Kidney capillary endothelial cell (primary cell): ENCODE measurements at places on chromosomes 11 and 22.

GRCh38 chr22:42959576-42960509, 55.1 kb downstream of the PACSIN2 start:
- DNase-seq = peak; percentile 89

DNA sequence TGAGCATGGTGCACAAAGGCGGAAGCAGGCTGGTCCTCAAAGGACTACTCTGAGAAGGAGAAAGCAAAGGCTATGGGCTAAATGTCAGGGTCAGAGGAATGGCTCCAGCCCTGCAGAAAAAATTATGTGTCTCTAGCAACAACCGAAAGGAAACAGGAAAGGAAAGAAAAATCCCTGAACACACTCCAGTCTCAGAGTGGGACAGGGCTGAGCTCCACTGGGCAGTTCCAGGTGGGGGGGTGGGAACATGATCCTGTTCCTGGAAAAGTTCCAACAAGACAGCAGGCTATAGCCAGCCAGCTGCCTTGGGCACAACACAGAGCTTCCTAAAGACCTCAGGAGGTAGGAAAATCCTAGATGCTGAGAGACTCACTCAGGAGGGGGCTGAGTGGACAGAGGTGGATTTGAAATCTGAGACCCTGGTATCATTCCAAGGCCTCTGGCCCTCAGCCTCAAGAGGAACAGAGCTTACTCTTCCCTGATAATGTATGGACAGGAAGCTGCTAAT, 1088.2 kb downstream of the TBC1D22A start:
- no peak for DNase-seq

DNA sequence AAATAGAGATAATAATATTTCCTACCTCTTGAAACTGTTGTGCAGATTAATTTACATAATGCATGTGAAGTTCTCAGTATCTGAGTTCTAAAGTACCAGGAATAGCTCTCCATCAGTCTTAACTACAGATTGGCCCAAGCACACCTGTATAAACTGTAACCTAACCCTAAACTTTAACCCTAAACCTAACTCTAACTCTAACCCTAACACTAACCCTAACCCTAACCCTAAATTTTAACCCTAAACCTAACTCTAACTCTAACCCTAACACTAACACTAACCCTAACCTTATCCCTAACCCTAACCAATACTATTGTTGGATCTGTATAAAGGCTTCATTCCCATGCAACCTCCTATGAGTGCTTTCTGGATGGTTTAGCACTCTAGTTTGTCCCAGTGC, 1445.9 kb upstream of the TENM4 start:
- no peak for DNase-seq

GRCh38 chr11:69260622-69261021, 33.3 kb upstream of the MYEOV start:
- DNase-seq = no peak

DNA sequence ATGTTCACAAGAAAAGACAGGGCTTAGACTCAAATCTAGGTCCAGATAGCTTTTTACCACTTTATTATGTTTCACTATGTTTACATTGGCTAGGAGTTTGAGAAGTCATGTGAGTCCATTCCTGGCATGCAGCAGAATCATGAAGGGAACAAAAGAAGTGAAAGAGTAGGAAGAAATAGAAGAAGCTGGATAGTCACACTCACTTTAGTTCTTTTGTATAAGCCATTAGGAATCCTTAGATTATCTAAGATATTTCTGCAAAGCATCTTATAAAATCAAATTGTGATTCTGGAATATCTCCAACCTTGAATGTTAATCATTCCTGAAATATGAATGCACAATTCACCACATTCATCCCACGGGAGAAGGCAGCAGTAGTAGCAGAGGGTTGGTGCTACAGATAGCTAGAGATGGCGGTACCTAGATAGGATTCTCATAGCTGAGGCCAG, 31.9 kb downstream of the MAML2 start:
- DNase-seq = no peak
